NCI-H226 (cell line): ENCODE measurements at places on chromosomes 4 and X.

GRCh38 chr4:24650849-24651640 is 66.7 kb upstream of the DHX15 start:
- no peak for DNase-seq

GRCh38 chr4:54540931-54541330 is 116.8 kb upstream of the KIT start:
- no peak for DNase-seq

GRCh38 chrX:154469114-154469513 is 10.0 kb downstream of the LAGE3 start:
- DNase-seq, result no peak

DNA sequence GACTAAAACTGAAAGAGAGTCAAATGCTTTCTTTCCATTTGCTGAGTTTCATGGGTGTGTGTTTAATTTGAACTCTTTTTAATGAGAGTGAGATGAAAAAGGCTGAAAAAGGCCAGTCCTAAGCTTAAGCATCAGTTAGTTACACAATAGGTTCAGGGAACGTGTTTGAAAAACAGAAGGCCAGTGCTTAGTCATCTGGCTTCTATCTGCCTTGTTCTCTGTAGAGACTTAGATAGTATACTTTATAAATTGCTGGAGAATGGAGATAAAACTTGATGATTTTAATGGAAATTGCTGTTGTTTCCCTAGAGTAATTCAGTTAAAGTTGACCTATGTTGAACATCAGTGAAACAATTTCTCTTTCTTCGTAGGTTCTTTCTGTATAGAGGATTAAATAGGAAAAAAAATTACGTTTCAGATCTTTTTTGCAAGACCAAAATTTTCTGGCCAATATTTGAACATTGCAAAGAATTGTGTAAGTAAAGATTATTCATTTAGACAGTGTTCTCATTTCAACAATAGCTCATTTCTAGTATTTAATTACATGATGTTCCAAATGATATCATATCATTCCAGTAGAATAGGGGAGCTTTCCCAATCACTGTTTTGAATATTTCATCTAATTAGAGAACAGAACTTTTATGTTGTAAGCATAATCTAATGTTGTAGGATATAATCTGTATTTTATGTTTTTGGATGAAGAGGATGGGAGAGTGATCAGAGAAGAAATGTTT is 1088.8 kb downstream of the ADGRL3 start:
- peak; percentile 31 for DNase-seq

DNA sequence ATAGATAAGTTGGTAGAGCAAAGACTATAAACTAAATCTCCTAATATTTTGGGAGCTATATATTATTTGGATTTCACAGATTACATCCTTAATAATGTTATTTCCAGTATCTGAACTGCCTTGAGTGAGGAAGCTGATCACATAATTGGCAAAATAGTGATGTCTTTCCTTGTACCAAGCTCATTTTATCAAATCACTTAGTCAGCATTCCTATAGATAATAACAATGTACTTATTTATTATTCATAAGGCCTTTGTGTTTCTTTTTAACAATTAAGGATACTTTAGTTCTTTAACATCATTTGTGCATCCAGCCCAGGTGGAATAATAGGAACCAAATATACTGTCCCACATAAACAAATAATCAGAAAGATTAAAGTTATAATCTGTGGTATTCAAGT is 1093.6 kb downstream of the PCDH18 start:
- DNase-seq, result no peak

DNA sequence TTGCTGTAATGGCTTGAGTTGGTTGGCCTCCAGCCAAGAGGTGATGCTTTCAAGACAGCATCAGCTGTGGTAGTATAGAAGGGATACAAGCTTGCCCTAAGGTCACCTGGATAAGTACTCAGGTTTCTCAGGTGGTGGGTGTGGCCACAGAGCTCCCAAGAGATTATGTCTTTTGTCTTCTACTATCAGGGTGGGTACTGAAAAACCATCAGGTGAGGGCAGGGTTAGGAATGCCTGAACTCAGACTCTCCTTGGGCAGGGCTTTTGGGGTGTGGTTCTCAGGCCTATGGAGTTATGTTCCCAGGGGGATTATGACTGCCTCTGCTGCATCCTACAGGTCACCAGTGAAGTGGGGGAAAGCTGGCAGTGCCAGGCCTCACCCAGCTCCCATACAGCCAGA is 654.6 kb upstream of the GALNT7 start:
- DNase-seq, result no peak

DNA sequence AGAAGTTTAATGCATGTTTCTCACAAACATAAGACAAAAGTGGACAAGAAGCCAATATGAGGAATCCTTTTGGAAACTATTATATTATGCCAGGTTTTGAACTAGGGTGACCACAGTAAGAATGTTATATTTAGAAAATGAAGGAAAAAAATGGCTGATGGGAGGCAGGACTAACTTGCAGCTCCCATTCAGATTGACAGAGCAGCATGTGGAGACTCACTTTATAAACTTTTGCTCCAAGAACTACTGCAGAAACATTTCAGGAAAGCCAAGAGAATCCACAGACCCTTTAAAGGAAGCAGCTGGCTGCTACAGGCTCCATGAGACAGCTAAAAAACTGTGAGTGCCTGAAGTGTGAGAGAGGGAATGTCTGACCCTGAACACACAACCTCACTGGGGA is 738.6 kb upstream of the GRIA3 start:
- DNase-seq, result no peak

GRCh38 chrX:106588801-106589200 is 23.0 kb upstream of the RADX start:
- DNase-seq, result no peak

DNA sequence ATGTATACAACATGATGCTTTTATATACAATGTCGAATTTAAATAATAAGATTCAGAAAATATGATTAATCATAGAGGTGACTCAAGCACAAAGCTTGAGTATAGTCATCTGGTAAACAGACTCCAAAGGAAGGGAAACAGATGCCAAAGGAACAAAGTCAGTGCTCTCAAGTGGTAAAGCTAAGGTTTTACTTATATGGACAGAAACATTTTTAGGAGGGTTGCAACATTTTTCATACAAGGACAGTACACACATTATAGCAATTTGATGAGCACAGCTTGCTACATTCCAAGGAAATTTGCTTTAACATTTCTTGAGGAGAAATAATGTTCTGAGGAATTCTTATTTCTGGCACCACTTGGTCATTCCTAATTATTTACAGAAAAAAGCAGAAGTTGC is 333.4 kb upstream of the AADAT start:
- DNase-seq, result no peak

DNA sequence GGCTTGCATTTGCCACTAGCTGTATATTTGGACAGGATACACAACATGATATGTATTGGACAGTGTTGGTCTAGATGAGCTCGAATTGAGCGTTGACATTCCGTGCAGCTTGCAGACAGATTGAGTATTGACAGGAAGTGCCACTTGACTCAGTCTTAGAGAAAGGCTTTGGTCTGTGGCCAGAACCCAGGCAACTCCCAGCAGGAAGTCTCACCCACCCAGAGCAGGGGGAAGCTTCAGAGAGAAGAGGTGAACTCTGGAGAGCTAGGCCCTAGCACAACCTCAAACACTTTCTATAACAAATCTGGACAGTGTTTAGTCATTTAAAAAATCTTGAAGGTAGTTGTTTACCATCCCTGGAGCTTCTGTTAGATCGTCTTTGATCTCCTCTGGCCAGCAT is 280.5 kb downstream of the FBXW7 start:
- peak; percentile 14 for DNase-seq

DNA sequence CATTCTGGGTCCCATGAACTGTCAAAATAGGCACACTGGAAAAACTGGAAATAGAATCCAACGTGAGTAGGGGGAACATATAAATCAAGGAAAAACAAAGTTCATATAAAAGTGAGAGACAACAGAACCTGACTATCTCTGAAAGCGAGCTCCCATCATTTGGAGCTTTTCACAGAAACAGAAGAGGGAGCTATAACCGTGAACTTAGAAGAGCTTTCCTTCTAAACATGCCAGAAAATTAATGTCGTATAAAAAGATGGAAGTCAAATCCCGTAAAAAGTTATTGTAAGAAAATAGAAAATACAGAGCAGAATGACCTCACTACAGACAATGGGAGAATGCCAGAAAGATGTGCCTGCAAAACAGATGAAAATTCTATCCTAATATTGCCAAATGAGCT is 23.9 kb upstream of the HSD17B10 start:
- no peak for DNase-seq

DNA sequence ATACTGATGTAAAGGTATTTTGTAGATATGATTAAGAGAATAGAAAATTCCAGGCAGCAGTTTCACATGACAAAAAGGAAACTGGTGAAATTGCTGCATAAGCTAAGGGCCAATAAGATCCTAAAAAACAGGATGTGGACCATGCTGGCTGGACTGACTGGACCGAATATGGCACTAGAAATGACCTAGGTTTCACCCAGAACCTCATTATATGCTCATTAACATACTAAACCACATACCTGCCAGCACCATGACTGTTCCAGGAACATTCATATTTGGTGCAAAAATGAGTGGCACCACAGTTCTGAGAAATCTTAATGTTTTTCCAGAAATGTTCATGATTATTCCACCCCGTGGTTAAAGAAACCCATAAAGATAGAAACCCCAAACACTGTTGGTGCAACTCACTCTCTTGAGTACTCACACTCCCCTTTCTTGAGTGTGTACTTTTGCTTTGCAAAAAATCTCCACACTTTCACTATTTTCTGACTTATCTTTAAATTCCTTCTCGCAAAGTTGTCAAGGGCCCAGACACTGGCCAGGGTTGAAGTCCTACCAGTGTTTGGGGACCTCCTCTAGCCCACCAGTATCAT is 74.0 kb downstream of the FANCB start:
- DNase-seq, result no peak

- no peak for DNase-seq
Observed at GRCh38 chr4:67030636-67031035, 514.7 kb downstream of the CENPC start.

DNA sequence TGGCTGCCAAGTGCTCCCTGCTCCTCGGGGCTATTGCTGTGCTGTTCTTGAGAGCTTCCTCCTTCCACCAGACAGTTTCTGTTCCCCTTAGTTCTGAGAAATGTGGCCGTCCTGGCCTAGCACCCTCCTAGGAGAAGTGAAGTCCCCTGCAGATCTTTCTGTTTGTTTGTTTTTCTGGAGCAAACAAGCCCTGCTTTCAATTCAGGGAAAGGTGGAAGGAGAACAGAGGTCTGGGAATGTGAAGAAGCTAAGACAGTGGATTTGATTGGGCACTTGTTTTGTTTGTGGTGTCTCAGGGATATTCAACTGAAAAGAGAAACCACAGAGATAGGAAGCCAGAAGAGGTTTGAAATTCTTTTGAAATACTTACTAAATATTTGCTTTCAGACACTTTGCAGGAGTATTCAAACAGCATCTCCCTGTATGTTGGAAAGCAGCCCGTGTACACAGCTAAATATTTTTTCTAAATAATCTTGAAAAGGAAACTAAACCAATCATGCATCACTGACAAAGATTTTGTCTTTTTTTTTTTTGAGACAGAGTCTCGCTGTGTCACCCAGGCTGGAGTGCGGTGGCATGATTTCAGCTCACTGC is 36.5 kb upstream of the PPM1K start:
- peak; percentile 32 for DNase-seq
